Forelimb muscle (tissue), 1 donor: ENCODE measurements at places on chromosomes 3 and 15. TPM values are rescaled to one million over a fixed set of nuclear protein-coding genes. Genes with fewer than 3 reads are reported as not detected.

The CPLX3 gene
- not detected for polyA plus RNA-seq

DNA sequence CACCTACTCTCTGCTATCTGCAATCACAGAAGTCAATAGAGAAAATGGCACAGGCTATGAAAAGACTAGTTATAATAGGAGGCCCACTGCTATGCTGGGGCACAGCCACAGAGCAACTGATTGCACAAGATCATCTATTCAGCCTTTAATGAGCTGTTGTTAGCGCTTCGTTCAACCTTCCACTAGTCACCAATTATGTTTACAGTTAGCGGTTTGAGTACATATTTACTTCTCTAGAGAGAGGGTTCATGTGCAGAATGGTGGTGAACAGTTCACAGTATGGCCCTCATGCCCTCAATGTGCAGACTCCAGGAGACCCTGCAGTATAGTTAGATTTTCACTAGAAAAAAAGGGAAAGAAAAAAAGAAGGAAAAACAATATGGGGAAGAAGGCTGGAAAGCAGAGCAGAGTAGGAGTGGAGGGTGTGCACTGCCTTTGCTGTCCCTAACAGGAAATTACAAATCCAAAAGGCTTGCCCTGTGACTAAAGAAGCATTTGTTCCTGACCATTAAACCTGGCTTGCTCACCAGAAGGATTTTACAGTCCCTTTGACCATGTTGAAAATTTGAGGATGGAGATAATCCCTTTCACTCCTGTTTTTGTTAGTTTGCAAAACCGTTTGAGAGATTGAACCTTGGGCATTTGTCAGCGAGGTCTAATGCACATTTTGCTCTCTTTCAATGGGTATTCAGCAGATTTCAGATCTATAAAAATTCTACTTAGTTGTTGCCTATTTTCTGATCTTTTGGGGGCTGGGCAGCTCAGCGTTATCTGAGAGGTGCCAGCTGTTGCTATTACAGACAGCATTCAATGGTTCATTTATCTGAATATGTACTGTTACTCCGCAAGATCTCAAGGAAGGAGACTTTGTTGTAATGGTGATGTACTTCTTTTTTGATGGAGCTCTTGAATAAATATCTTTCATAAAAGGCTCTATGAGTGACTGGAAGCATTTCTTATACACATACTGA lies 296.1 kb downstream of the LSAMP start:
- no peak for DNase-seq

GRCh38 chr15:83999396-84000135 lies 236.0 kb upstream of the GOLGA6L4 start:
- DNase-seq = no peak

DNA sequence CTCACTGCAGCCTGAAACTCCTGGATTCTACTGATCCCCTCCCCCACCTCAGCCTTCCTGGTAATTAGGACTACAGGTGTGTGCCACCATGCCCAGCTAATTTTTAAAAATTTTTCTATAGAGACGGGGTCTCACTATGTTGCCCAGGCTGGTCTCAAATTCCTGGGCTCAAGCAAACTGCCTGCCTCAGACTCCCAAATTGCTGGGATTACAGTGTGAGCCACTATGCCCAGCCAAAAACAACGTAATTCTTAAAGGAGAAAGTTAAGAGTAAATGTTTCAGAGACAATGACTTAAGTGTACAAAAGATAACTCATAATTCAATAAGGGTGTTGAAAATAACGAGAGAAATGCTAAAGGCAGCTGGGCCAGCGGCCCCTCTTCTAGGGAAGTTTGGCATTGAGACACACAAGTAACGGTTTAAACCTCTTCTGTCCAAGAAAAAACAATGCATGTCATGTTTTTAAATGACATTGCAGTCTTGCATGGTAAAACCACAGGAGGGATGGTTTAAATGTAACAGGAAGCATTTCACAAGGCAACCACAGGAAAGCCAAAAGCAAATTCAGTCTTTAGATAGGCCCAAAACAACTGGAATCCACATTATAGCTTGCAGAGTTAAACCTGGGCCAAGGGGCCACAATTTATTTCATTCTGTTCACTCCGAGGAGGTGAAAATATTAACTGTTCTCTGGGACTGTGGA lies 5.1 kb downstream of the PROK2 start:
- DNase-seq = no peak
